ENCODE measurements at places on chromosomes 13 and 19.
A peak's percentile ranks its signal among the peaks of the same experiment; 100 is the strongest.

DNA sequence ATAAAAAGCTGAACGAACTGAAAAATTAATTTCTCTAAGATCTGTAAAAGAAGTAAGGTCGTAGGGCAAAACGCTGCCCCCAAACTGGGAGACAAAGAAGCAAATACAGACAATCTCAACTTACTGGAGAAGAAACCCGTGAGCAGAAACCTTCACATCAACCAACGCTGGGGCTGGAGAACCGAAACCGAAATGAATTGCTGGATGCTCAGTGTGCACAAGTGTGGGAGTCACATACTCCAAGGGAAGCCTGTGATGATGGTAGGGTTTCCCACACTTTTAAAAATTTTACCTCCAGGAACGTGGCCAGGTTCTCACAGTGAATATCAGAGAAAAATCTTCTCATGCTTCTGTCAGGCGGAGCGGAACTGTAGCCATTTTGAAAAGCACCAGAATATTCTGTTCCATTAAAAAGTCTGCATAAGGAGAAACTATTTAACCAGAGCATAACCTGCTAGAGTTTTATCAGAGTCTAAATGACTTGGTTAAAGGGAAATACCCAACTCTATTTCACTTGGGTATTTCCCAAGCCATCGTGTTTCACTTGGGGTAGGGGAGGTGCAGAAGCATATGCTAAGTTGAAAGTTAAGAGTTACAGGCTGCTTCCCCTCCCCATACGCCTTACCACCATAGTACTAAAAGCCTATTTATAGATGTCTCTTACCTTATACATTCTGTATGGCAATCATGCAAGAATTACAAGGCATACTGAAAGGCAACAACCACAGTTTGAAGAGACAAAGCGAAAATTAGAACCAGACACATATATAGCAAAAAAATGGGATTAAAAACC lies 110.5 kb upstream of the SLITRK1 start:
- DNase-seq, result no peak

- no peak for DNase-seq
Observed at GRCh38 chr13:20847296-20847695, 55.2 kb downstream of the XPO4 start.

GRCh38 chr19:15118248-15118647 lies 11.0 kb downstream of the SYDE1 start:
- no peak for DNase-seq

- no peak for DNase-seq
Observed at GRCh38 chr19:18086590-18087138, at the start of gene IL12RB1. Gene IL12RB1, minus strand, starts transcription at chr19:18086934. Its CDS starts 111 bp downstream, at chr19:18086823.

DNA sequence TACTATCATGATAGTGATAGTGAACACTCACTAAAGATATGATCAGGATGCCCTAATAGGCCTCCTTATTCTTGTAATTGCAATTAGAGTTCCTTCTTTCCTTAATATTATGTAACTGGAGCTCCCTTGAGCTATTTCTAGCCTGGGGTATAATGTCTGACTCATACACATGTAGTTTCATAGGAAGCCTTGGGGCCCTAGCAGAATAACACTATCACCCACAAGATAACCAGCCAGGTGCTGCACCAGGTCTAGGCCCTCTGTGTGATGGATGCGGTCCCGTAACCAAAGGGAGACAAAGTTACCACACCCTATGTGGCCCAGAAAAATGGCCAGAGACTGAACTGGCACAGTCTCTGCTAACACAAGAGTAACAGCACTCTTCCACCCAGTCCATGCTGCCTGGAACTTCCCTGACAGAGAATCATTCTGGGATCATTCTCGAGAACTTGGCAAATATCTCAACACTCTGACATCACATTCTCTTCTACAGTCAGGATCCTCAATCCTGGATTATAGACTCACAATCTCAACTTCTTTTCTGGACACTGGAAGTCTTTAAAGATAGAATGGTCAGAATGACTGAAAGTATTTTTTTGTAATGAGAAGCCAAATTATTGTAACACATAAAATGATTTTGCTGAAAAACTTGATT lies 32.6 kb upstream of the IGFL4 start:
- no peak for DNase-seq

DNA sequence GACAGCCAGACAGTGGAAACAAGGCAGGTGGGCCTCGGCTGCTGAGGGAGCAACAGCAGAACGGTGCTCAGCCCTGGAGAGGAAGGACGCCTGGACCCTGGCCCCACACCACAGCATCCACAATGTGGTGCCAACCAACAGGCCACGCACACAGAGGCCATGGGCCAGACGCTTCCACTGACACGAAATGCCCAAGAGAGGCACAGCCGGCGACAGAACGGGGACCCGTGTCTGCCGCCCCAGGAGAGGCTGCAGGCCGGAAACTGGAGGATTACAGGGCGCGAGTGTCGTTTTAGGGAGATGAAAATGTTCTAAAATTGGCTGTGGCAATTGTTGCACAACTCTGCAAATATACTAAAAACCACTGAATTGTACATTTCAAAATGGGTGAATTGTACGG lies 69.7 kb downstream of the RASA3 start:
- no peak for DNase-seq

- no peak for DNase-seq
Observed at GRCh38 chr19:50159078-50159477, 4.0 kb downstream of the IZUMO2 start.

DNA sequence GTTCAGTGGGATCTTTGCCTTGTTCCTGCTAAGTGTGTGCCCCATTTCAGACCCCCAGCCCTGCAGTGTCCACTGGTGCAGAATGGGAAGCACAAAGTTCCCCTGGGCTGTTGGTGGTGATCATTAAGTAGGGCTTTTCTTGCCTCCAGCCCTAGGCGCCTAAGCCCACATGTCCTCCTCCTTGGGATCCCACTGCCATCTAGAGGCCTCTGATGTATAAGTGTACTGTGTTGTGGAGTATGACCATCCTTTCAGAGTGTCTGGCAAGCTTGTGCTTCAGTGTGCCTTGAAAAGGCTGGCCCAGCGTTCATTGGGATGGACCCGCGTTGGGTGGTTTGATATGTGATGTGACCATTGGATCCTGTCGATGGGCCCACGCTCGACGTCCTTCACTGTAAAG lies 71.2 kb downstream of the WASF3 start:
- DNase-seq, result no peak

DNA sequence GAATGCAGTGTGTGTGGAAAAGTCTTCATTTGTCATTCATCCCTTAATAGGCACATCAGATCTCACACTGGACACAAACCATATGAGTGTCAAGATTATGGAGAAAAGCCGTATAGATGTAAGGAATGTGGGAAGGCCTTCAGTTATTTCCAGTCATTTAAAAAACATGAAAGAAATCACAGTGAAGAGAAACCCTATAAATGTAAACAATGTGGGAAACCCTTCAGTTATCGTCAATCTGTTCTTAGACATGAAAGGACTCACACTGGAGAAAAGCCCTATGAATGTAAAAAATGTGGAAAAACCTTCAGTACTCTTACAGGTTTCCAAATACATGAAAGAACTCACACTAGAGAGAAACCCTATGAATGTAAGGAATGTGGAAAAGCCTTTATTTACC lies 45.3 kb downstream of the ZNF136 start:
- no peak for DNase-seq

DNA sequence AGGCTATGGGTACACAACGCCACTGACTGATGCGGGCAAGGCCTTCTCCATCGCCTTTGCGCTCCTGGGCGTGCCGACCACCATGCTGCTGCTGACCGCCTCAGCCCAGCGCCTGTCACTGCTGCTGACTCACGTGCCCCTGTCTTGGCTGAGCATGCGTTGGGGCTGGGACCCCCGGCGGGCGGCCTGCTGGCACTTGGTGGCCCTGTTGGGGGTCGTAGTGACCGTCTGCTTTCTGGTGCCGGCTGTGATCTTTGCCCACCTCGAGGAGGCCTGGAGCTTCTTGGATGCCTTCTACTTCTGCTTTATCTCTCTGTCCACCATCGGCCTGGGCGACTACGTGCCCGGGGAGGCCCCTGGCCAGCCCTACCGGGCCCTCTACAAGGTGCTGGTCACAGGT lies 6.9 kb downstream of the KCNK6 start:
- no peak for DNase-seq

GRCh38 chr19:7772752-7773291 lies 9.8 kb downstream of the CLEC4M start:
- DNase-seq, result no peak

GRCh38 chr13:110149036-110149435 lies 157.9 kb downstream of the COL4A1 start:
- DNase-seq, result no peak

GRCh38 chr19:7294558-7295212 lies 471 bp upstream of the INSR start:
- peak; percentile 91 for DNase-seq

GRCh38 chr19:23946569-23946968 lies 31.9 kb downstream of the ZNF726 start:
- DNase-seq, result no peak

- no peak for DNase-seq
Observed at GRCh38 chr19:54188215-54188871, 1.0 kb downstream of the MBOAT7 start.

- DNase-seq, result no peak
Observed at GRCh38 chr13:73075546-73075945, 16.7 kb downstream of the KLF5 start.

- DNase-seq, result no peak
Observed at GRCh38 chr13:24746618-24747247, 17.2 kb upstream of the RNF17 start.

DNA sequence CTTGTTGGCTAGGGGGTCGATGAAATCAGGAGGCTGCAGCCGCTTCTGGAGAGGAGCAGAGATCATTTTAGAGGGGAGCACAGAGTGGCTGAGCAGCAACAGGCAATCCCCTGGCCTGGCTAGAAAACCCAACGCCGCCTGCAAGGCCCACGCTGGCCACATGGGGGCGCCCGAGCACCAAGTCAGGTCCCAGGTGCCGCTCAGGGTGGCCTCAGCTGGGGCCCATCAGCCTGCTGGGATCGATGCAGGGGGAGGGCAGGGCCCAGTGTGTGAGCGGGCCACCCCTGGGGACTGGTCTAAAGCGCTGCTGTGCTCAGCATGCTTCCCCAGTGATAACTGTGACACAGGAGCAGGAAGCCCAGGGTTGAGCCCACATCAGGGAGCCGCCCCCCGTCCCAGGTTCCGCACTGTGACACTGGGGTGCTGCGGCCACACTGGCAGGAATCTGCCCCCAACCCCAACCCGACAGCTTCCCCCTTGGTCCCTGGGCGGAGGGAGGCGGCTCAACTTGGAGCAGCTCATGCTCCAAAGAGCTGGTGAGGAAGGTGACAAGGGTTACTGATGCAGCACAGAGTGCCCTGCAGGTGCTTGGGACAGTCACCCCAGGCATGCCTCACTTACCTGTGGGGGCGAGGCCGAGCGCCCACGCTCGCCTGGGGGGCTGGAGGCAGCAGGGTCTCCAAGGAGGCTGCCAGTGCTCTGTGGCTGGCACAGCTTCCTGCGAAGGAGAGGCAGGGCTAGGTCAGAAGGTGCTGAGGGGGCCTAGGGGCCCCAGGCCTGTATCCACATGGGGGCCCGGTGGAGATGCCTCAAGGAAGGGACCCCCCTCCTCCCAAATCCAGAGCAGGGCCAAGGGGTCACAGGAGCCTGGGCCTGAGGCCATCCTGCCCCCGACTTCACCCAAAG lies 13.3 kb upstream of the ISYNA1 start:
- DNase-seq, result no peak

GRCh38 chr13:20161275-20161950 lies 561 bp upstream of the GJA3 start:
- DNase-seq, result no peak

DNA sequence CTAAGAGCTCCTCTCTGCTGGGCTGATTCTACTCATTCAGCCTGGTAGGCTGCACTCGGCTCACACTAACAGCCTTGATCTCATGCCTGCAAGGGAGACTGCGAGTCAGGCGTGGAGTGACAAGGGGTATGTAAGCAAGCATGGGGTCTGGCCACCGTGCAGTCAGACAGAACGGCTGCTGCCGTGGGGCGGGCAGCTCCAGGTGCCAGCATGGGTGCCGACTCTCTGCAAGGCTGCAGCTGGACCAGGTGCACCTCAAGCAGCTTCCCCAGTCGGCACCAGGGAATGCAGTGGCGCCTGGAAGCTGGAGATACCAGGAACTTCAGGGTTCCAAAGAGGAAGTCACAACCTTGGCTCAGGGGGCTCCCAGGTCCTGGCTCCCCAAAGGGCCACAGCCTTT lies 892.3 kb downstream of the OLFM4 start:
- no peak for DNase-seq

GRCh38 chr13:51814825-51815650 lies 11.1 kb upstream of the DHRS12 start:
- peak; percentile 74 for DNase-seq

GRCh38 chr13:23868521-23868920 lies 20.7 kb downstream of the MIPEP start:
- no peak for DNase-seq

DNA sequence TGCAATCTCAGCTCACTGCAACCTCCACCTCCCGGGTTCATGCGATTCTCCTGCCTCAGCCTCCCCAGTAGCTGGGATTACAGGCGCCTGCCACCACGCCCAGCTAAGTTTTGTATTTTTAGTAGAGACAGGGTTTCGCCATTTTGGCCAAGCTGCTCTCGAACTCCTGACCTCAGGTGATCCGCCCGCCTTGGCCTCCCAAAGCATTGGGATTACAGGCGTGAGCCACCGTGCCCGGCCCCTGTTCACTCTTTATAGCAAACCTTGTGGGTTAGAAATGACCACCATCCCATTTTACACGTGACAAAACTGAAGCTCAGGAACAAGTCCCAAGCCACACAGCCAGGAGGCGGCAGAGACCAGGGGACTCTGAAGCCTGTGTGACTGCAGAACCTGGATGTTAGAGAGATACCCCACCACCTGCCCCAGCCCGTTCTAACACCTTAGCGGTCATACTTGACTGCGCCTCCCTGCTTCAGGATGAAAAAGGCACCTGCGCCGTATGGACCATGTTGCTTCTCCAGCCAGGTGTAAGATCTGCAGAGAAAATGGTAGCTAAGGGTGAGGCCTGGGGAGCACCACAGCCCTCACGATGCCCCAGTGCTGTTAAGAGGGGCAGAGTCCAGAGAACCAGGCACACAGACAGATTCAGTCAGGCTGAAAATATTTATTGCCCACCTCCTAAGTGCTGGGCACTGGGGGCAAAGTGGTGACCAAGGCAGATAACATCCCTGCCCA lies 3.6 kb downstream of the DMAC2 start:
- DNase-seq, result no peak

DNA sequence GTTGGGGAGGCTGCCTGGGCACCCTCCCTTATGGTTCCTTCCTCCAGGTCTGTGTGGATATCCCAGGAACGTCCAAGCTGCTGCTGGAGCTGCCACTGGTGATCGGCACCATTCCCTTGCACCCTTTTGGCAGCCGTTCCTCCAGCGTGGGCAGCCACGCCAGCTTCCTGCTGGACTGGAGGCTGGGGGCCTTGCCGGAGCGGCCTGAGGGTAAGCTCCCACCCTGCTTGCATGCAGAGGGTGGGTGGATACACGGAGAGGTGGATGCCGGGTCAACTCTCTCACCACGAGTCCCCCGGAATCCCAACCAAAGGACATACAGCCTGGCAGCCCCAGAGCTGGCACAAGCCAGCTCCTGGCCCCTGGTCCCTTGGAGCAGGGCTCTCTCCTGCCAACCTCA lies 2.2 kb downstream of the ARRDC2 start:
- no peak for DNase-seq

DNA sequence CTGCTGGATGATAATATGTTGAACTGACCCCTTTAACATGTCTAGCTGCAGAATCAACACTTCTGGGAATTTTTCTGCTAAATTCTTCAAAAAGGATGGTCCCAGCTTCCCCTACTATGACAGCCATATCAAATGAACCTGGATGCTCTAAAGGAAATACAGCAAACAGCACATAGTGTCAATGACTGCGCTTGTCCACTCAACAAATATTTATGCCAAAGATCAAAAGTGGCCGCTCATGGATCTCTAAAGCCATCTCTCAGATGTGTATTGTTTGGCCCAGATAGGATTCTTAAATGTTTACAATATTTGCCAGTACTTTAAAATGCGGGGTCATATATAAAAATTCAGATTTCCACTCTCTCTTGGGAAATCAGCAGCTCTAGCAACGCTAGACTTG lies 3.3 kb downstream of the TBC1D4 start:
- no peak for DNase-seq

Measured in mesenteric fat pad (tissue), 1 donor.